ENCODE measurements at places on chromosomes 16 and 17. TPM values are rescaled to one million over a fixed set of nuclear protein-coding genes. Genes with fewer than 3 reads are reported as not detected.
A peak's percentile ranks its signal among the peaks of the same experiment; 100 is the strongest.

Gene CCL11
- total RNA-seq = not detected

DNA sequence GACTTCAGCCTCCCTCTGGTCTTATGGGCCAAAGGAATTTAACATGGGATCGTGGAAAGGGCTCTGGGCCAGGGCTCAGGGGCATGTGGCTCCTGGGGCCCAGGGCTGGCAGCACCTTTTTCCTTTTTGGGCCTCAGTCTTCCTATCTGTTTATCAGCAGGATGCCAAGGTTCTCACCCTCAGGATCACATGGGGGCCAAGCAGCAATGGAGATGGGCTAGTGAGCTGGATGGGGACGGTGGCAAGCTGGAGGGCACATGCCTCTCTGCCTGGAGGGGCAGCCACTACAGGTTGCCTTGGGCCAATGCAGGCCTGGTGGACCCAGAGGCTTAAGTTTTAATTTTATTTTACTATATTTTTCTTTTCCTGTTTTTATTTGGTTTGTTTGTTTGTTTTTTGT lies 95.4 kb downstream of the CYLD start:
- no peak for DNase-seq

Gene TRAF7
- 134 TPM for total RNA-seq

DNA sequence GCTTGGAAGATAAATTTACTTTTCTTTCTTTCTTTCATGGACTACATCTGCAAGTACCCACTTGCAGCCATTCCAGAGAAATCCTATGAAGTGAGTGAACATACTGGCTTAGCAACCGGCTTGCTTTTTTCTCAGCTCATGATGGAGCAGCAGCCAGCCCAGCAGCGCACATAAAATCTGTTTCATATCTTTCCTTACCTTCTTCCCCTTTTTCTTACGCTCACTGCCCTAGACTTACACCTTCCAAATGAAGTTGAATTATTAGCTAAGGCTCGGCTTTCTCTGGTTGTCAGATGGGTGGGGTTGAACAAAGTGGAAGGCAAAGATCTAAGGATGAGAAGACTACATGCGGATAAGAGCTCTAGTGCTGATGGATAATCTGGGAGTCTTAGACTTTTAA lies 13.9 kb upstream of the ABCA8 start:
- no peak for DNase-seq

DNA sequence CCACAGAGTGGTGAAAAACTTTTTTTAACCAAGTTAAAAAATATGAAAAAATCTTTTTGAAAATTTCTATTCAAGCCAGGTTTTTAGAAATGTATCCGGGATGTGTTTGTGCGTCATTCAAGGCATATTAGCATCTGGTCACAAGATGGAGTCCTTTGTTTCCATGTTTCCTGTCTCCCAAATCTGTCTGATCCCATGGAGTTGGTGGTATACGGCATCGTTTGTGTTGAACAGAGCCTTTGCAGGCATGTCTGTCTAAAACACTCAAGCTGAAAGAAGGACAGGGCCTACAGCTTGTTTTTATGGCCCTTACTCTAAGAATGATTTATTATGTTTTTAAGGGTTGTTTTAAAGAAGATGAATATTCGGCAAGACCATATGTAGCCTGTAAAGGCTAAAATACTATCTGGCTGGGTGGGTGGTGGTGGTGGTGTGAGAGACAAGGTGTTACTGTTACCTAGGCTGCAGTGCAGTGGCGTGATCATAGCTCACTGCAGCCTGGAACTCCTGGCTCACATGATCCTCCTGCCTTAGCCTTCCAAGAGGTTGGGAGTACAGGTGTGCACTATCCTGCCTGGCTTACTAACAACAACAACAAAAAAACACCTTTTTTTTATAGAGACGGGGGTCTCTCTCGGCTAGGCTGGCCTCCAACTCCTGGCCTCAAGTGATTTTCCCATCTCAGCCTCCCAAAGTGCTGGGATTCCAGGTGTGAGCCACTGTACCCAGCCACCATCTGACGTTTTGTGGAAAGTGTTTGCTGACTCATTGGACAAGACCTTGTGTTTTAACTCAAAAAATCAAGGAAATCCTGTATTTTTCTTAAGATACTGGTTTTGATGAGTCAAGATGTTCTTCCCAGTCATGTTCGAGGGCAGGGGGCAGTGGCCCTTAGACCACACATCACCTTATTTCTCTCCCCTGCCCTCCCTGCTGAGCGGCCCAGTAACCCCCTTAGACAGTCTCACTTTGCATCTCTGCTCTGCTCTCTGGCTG lies 52.2 kb downstream of the NDE1 start:
- DNase-seq = peak; percentile 28

Gene BICDL2
- not detected for total RNA-seq

Gene ARSG
- 1.3 TPM for total RNA-seq

DNA sequence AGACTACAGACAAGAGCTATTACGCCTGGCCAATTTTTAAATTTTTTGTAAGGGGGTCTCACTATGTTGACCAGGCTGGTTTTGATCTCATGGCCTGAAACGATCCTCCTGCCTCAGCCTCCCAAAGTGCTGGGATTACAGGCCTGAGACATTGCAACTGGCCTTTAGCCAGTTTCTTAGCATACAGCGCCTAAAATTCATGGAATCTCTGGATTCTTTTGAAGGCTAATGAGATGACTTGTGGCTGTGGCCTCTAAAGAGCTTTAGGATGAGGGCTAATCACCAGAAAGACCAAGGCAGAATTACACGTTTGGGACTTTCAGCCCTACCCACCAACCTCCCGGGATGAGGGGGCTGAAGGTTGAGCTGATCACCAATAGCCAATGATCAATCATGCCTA lies 34.6 kb downstream of the AKAP10 start:
- DNase-seq = no peak

DNA sequence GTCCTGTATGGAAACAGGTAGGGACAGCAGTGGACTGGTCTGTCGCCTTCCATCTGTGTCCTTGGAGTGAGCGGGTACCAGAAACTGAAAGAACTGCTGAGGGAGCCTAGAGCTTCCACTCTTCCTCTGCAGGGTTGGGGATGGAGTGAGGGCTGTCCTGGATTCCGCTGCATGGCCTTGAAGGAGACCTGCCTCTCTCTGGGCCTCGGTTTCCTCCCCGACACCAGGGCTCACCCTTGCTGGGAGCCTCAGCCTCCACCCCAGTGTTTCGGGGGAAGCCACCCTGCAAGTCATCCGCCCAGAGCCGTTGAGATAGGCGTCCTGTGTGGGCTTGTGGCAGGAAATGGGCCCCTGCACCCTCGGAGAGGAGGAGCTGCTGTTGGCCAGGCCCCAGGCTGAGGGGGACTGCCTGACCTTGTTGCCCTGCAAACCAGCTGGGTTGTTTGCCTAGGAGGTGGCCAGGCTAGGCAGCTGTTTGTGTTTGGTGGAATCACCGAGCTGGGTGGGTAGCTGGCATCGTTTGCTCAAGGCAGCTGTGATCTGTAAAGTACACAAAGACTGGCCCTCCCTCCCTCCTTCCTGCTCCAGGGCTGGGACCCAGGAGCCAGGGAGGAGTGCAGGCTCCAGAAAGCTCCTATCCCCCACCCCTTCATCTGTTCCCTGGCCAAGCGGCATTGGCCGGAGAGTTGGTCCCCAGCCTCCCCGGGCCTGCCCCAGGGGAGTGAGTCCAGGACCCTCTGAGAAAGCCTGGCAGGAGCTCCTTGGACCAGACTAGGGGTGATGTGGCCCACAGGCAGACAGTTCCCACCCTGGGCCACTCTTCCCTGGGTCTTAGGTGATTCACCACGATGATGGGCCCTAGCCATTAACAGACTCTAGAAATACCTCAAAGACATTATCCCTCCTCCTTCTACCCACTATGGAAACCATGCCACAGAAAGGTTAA lies 1.3 kb downstream of the RAB37 start:
- DNase-seq = peak; percentile 65

Gene ITGAL
- total RNA-seq = not detected

Gene SPATA22
- total RNA-seq = not detected

- DNase-seq = no peak
Measured at GRCh38 chr17:29546085-29546484, 20.8 kb downstream of the ABHD15 start.

GRCh38 chr16:67752641-67753040 lies 33.5 kb upstream of the GFOD2 start:
- no peak for DNase-seq

DNA sequence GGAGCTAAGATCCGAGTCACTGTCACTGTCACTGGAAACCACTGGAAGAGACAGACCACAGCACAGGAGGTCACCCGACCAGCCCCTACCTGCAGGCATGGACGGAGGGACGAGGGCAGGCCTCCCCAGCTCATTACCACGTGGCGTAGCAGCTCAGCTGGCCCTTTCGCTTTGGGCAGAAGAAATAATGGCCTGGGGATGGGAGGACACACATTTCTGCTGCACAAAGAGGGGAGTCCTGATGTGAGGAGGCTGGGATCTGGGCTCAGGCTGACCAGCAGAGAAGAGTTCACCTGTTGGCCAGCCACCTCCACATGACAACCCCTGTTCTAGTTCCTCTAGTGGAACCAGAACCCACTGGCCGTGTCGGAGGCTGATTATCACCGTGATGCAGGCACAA lies 38.2 kb upstream of the DOC2B start:
- DNase-seq = no peak

- DNase-seq = no peak
Measured at GRCh38 chr17:40960144-40960543, 6.6 kb downstream of the KRT39 start.

Gene LRRC37A2
- 3.4 TPM for total RNA-seq

DNA sequence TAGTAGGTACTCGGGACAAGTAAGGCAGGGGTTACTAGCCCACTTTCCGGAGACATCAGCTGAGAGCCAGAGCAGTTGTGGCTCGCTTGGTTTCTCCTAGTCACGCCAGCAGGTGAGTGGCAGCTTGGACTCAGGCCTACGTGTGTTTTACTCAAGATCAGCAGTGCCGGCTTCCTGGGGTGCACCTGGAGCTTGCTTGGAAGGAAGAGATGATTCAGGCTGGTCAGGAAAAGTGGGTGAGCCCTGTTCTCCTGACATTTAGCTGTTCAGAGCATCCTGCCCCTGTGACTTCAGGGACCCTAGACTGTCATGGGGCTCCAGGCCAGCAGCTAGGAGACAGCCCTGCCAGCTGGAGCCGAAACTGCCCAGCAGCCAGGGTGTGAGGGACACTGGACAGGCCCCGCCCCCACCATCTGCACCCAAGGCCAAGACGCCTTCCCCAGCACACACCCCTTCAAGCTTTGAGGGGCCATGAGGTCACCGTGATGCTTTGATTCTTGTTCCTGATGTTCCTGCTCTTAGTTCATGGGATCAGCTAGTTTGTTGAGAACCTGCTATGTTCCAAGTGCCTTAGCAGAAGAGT lies 238.0 kb upstream of the CIBAR2 start:
- no peak for DNase-seq

Gene LPO
- total RNA-seq = not detected

Gene ITGAD
- not detected for total RNA-seq

- peak; percentile 49 for DNase-seq
Measured at GRCh38 chr17:65055708-65056638, 567 bp downstream of the GNA13 start.

DNA sequence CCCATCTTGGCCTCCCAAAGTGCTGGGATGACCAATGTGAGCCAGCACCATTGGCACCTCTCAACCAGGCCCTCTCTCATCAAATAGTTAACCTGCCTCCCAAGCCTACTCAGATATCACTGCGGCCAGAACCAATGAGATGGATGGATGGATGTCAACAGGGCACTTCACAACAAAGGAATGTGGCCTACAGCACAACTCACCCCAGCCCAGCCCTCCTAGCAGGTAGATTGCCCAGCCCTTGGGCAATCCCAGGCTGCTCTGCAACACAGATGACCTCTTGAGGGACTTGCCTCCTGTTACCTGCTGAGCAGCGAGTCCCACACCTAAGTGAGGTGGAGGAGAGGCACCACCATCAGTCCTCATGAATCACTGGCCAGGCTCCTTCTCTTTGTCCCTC lies 22.6 kb upstream of the KIFC3 start:
- no peak for DNase-seq

Gene CHD3
- total RNA-seq = 98.2 TPM

Gene PTGES3L
- 2.4 TPM for total RNA-seq

- no peak for DNase-seq
Measured at GRCh38 chr17:34081269-34081668, 173.8 kb upstream of the CCL2 start.

DNA sequence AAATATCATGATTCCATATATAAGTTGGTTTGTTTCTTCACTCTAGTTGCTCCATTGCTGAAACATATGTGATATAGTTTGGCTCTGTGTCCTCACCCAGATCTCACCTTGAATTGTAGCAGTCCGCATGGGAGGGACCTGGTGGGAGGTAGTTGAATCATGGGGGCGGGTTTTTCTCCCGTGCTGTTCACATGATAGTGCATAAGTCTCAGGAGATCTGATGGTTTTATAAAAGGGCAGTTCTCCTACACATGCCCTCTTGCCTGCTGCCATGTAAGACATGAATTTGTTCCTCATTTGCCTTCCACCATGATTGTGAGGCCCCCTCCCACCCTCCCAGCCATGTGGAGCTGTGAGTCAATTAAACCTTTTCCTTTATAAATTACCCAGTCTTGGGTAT lies 915.5 kb downstream of the KCNJ2 start:
- DNase-seq = no peak

Gene KRTAP4-9
- total RNA-seq = not detected

Gene TOM1L2
- 111 TPM for total RNA-seq

Gene ALOX15B
- 0.17 TPM for total RNA-seq

GRCh38 chr16:79347277-79347676 lies 253.3 kb downstream of the MAF start:
- DNase-seq = no peak

GRCh38 chr16:25066747-25067631 lies 44.6 kb upstream of the LCMT1 start:
- DNase-seq = peak; percentile 54

GRCh38 chr16:69277413-69277812 lies 33.7 kb upstream of the VPS4A start:
- no peak for DNase-seq

- no peak for DNase-seq
Measured at GRCh38 chr16:56324406-56324805, 100.9 kb downstream of the AMFR start.

DNA sequence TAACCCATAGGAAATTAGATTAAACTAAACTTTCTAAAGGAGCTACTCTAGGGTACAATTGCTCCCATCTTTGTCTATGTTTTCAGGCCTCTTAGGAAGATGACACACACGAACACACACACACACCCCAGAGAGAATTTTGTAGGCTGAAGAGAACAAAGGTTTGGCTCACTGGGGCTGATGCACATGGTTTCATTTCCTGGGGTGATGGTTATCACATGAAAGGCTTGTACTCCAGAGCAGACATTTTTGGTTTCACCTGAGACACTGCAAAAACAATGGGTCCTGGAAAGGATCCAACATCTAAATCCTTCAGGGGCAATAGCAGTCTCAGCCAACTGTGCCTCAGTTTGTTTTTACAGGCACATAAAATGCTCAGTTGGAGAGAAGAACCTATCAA lies 62.8 kb downstream of the GRB7 start:
- DNase-seq = no peak

Gene ENPP7
- not detected for total RNA-seq

Gene BLMH
- 15.1 TPM for total RNA-seq

GRCh38 chr17:66371561-66371960 lies 69.1 kb downstream of the PRKCA start:
- no peak for DNase-seq

GRCh38 chr17:35185849-35186248 lies 8.3 kb downstream of the SLC35G3 start:
- no peak for DNase-seq

GRCh38 chr16:88016964-88017363 lies 65.7 kb downstream of the BANP start:
- DNase-seq = no peak

Gene GPR139
- total RNA-seq = not detected
